DMS79 treated with DMSO at 0.1 percent for 48 hours (cell line): ENCODE measurements at places on chromosomes 3 and 15.

DNA sequence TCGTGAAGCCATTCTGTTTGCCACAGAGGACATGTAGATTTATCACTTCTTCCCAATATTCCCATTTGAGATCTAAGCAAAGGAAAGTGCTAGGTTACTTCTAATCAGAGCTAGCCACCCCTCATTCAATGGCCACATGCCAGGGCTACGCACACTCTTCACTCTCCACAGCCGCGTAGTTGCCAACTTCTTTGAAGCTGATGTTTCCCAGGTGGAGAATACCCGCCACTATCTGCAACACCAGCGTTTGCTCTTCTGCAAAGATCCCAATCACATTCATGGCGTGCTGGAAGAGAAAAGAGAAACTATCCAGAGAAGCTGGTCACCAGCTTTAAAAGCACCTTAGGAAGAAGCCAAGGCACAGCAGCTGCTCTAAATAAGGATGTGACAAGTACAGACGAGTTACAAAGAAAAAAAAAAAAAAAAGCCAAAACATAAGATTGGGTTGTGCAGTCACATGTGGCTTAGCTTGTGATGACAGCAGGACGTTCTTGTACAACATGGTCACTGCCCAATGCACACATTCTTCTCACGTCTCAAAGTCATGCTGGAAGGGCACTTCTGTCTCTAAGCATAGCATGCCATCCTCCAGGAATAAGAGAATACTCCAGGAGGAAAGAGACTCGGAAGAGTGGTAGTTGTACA is 16.4 kb downstream of the LDHAL6B start:
- peak; percentile 8 for DNase-seq

- DNase-seq = peak; percentile 23
These were observed 48.8 kb downstream of the EPHA6 start for GRCh38 chr3:96863129-96863740.

GRCh38 chr3:113747283-113748046 is 630 bp downstream of the ATP6V1A start:
- DNase-seq = peak; percentile 51

DNA sequence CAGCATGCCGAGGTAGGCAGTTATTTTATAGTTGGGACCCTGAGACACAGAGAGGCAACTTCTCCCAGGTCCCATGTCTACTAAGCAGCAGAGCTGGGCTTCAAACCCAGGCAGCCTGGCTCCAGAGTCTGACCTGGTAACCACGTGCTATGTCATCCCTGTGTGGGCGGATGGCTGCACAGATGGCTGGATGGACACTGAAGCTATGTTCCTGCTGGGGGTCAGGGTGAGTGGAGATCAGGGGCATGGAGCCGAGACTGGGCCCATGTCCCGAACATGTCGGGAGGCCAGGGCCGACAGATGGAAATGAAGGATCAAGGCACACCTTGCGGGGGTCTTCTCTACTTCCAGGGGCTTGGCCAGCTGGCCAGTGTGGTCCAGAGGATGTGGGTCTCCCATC is 9.3 kb upstream of the FBLN2 start:
- DNase-seq = no peak
